ENCODE measurements at places on chromosomes 7 and 10. TPM values are rescaled to one million over a fixed set of nuclear protein-coding genes. Genes with fewer than 3 reads are reported as not detected.
A peak's percentile ranks its signal among the peaks of the same experiment; 100 is the strongest.

The BEND7 gene
- not detected for total RNA-seq

The OR2A1 gene
- total RNA-seq, result not detected

The MCM10 gene
- total RNA-seq, result 86.0 TPM

The SEMA3D gene
- total RNA-seq, result not detected

The ACSL5 gene
- total RNA-seq, result 32.1 TPM

DNA sequence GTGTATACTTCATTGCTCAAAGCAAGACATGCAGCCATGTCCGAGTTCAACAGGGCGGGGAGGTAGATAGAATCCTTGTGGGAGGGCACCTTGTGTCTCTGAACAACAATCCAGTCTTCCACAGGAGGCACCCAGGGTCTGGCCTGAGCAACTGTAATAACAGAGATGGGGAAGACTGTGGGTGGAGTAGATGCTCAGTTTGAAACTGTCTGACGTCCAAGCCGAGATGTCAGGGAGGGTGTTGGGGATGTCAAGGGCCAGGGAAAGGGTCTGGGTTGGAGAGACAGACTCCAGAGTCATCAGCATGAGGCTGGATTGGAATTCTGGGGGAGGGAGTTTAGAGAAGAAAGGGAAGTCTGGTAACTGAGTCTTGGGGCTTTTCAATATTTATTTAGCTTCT, 88.0 kb downstream of the FANK1 start:
- H3K36me3 ChIP-seq, result no peaks in the 10 kb centered on the region
- no peak for DNase-seq
- H3K4me3 ChIP-seq, result no peak overlapping the region

GRCh38 chr7:691361-692045, 35.0 kb upstream of the DNAAF5 start:
- H3K36me3 ChIP-seq, result peaks cover 56% of the 10 kb centered on the region
- no peak overlapping the region for H3K27ac ChIP-seq
- H3K4me1 ChIP-seq, result no peaks in the 10 kb centered on the region

DNA sequence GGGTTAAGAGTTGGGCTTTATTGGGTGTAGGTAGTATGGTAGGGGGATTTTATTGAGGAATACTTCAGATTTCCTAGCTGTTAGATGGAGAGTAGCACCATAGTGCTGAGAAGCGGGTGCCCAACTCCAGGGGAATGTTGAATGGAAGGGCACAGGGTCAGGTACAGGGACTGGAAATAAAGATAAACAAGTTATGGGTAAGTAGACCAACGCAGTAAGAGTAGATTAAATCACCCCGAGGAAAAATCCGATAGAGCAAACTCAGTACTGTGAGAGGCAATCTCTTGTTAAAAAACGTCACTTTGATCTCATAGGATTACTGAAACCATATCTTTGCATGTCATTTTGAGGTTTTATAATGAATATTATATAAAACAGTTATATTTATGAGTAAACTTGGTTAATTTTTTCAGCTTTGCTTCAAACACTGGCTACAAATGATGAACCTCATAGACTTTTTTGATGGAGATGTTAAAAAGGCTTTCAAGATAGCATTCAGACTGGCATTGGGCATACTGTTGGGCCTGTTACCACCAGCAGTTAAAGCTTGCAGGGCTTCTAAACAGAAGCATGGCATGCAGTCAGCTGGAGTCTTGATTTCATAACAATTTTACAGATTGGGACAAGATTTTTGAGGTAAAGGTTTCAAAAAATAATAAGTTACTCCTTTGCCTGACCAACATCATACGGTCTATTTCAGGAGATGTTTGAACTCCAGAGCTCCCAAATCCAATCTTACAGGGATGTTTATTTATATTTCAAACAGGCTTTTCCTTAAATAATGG, 7.1 kb downstream of the AHR start:
- H3K27ac ChIP-seq, result peak overlapping the region; percentile 86
- peak; percentile 7 for DNase-seq
- H3K4me1 ChIP-seq, result peaks cover 31% of the 10 kb centered on the region
- no peaks in the 10 kb centered on the region for H3K27me3 ChIP-seq
- peak overlapping the region; percentile 58 for H3K4me3 ChIP-seq

DNA sequence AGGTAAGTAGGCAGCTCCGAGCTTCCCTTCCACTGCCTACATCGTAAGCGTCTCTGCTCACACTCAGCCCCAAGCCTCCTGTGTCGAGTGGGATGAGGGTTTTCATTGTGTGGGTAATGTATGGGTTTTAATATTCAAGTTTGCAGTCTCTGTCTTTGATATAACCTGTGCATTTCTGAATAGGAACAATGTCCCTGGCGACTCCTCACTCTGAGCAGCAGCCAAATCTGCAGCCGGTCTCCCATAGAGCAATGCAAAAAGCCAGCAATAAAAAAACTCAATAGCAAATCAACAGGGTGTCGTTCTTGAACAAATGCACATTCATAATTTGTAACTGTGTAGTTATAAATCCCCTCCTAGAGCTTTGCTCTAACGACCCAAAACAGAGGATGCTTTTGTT, 33.4 kb downstream of the PPP1R17 start:
- no peaks in the 10 kb centered on the region for H3K36me3 ChIP-seq
- H3K4me3 ChIP-seq, result no peak overlapping the region
- H3K4me1 ChIP-seq, result no peaks in the 10 kb centered on the region
- no peaks in the 10 kb centered on the region for H3K27me3 ChIP-seq
- DNase-seq, result no peak

GRCh38 chr10:22620929-22621328, 93.4 kb downstream of the PIP4K2A start:
- no peak for DNase-seq
- no peak overlapping the region for H3K27ac ChIP-seq
- H3K4me3 ChIP-seq, result no peak overlapping the region
- no peaks in the 10 kb centered on the region for H3K27me3 ChIP-seq
- H3K4me1 ChIP-seq, result peaks cover 97% of the 10 kb centered on the region
- H3K36me3 ChIP-seq, result peaks cover 14% of the 10 kb centered on the region

- peaks cover 27% of the 10 kb centered on the region for H3K4me1 ChIP-seq
- no peak for DNase-seq
- H3K36me3 ChIP-seq, result peaks cover 4% of the 10 kb centered on the region
- no peak overlapping the region for H3K4me3 ChIP-seq
- H3K27me3 ChIP-seq, result peaks cover 13% of the 10 kb centered on the region
- no peak overlapping the region for H3K27ac ChIP-seq
These were observed 2.7 kb upstream of the IQUB start for GRCh38 chr7:123537026-123537642.

DNA sequence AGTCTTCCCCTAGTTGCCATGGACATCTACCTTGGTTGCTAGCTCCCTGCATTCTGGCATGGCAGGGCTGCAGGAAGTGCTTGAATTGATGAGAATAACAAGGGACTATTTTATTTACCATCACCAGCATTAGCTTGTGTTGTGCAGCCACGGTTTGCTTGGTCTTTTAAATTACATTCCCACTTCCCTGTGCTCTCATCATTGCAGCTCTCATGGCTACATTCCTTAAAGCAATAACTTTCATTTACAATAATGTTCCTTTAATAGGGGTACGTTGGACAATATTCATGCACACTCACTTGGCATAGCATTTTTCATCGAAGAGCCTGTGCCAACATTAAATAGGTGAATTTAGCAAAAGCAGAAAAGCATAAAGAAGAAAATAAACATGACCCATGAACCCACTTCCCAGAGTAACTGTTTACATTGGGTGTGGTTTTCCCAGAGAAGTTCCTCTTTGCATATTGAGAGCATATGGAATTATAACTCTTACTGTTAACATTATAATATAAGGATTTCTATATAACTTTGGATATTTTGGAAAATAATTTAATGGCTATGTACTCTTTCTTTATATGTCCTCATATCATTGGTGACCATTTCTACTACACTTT, 113.2 kb upstream of the VWC2 start:
- no peak overlapping the region for H3K27ac ChIP-seq
- no peaks in the 10 kb centered on the region for H3K4me1 ChIP-seq
- H3K4me3 ChIP-seq, result no peak overlapping the region

DNA sequence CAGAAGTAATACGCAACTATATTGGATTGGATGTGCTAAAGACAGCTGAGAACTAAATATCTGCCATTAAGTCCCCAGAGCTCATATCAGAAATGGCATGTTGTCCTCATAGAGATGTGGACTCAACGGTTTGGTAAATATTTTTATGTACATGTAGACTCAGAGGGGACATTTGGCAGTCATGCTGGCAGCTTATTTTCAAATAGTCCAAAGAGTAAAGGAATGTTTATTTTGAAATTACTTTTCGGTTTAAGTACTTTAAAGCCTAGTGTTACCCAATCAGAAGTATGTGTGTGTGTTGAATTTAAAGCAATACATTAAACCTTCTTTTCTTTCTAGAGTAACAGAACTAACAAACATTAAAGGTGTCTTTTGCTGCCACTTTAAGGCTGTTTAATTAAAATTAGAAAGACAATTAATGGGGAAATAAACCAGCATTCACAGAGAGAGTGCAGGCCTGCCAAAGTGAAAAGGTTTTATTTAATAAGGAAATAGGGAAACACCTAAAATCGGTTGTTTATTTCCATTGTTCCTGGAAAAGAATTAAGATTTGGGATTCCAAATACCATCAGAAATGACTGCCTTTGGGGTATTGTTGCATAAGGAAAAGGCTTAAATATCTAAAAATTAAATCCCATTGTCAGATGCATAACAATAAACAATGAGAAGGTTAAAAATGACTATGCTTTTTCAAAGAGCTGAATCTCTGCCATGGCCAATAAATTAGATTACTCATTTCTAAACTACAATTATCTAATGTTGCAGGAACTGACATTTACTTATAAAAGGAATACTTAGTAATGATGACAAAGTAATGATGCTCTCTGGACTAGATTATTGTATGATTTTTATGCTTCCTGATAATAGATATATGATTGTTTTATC, 113.4 kb upstream of the AHR start:
- no peak overlapping the region for H3K27ac ChIP-seq
- no peak for DNase-seq
- no peak overlapping the region for H3K4me3 ChIP-seq
- H3K27me3 ChIP-seq, result no peaks in the 10 kb centered on the region
- no peaks in the 10 kb centered on the region for H3K36me3 ChIP-seq
- H3K4me1 ChIP-seq, result peaks cover 23% of the 10 kb centered on the region

DNA sequence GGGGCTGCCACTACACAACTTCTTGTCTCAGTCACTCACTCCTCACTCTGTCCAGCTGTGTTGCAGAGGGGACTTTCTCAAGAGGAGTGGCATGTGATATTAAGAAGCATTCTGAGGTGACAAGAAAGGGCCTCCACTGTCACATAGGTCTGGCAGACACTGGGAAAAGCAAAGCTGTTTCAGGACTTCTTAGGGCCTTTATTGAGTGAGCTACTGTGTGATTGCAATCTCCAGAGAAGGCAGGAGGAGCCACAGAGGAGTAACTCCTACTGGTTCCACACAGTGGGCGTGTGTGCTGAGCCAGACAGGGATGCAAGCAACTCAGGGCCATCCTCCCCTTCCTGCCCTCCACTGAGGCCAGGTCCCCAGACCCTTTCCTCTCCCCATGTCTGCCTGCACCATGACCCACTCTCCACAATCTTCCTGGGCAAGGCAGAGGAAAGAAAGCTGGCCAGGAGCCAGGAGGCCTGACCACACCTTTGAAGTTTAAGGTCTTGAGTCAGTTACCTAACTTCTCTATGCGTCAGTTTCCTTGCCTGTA, 262.0 kb upstream of the ZMIZ1 start:
- no peak overlapping the region for H3K4me3 ChIP-seq
- H3K36me3 ChIP-seq, result no peaks in the 10 kb centered on the region
- H3K27me3 ChIP-seq, result no peaks in the 10 kb centered on the region
- no peaks in the 10 kb centered on the region for H3K4me1 ChIP-seq
- H3K27ac ChIP-seq, result no peak overlapping the region

- H3K4me3 ChIP-seq, result no peak overlapping the region
- no peak overlapping the region for H3K27ac ChIP-seq
- H3K27me3 ChIP-seq, result peaks cover 4% of the 10 kb centered on the region
- H3K36me3 ChIP-seq, result no peaks in the 10 kb centered on the region
- no peak for DNase-seq
- H3K4me1 ChIP-seq, result no peaks in the 10 kb centered on the region
These were observed 73.6 kb downstream of the RHOBTB1 start for GRCh38 chr10:60870416-60870728.

DNA sequence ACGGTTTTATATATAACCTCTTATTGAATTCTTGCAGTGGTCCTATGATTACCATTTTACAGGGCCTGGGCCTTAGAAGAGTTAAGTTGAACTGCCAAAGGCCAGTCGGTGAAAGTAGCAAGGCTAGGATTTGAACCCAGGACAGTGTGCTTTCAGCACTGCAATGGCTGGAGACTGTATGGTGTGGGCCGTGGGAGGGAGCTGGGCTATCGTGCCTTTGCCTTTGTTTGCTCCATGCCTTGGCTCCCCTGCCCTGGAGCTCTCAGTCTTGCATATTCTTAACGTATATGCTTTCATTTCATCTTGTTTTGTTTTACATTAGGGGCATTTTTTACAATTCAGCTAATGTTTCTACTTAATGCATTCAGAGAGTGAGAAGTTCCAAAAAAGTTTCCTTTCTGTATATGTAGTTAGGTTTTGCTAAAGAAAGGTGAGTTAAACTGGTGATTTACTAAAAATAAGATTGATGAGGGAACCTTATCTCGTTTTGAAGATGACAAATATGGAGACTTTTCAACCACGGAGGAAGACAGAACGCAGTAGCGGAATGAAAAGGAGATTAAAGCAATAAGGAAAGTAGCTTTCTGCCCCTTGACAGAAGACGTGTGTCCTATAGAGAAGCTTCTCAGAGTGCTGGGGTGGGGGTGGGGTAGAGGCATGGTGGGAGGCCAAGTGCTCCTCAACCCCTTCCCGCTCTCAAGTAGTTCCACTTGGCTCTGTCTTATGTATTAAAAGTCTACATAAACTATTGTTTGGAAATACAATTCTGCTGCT, 82.5 kb downstream of the RTKN2 start:
- H3K4me3 ChIP-seq, result peak overlapping the region; percentile 51
- H3K36me3 ChIP-seq, result peaks cover 33% of the 10 kb centered on the region
- DNase-seq, result peak; percentile 66
- H3K27me3 ChIP-seq, result no peaks in the 10 kb centered on the region
- H3K27ac ChIP-seq, result peak overlapping the region; percentile 99

Measured in activated CD4-positive, alpha-beta T cell treated with anti-CD3 and anti-CD28 coated beads for 36 hours (primary cell).